C1 segment of cervical spinal cord (tissue), 14 donors: ENCODE measurements at places on chromosomes 4 and X.

GRCh38 chr4:173272314-173272713 is 61.8 kb downstream of the HMGB2 start:
- no peak for DNase-seq

GRCh38 chr4:152981278-152981677 is 45.2 kb downstream of the FHDC1 start:
- DNase-seq, result no peak

DNA sequence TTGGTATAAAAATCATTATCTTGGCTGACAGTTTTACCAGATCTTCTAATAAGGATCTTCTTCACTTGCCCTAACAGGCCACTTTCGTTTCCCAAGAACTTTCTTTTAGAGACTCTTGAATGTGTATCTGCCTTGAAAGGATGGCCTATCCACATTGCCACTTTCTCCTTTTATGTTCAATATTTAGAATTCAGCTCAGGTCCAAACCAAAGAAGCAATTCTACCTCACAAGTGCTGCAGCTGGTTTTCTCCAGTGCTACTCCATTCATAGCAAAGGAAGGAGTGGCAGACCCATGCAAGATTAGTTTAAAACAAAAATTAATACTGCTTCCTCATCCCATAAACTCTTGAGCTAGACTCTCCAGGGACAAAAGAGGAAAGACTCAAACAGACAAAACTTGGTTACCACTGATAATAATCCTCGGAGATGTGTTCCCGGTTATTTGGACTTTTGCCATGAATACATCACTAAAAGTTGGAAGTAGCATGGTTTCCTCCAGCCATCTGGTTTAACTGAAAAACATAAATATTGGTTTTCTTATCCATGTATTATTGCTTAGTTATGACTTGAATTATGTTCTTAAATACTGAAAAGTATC is 401.8 kb downstream of the PABPC4L start:
- no peak for DNase-seq

- no peak for DNase-seq
Measured at GRCh38 chrX:130606425-130606824, 204.6 kb downstream of the RBMX2 start.

DNA sequence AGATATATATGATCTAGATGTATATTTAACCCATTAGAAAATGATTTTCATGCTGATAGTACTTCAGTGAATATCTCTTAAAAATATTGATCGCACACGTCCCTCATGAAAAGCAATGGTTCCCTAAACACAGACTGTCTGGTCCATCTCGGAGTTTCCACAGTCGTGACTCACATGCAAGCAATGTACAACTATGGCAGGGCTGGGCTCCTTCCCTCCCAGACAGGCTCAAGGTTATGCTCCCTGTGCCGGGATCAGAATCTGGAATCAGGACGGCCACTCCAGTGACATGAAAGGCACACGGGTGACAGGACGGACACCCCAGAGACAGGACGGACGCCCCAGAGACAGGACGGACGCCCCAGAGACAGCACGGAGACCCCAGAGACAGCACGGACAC is 40.2 kb upstream of the PPP2R3B start:
- no peak for DNase-seq

DNA sequence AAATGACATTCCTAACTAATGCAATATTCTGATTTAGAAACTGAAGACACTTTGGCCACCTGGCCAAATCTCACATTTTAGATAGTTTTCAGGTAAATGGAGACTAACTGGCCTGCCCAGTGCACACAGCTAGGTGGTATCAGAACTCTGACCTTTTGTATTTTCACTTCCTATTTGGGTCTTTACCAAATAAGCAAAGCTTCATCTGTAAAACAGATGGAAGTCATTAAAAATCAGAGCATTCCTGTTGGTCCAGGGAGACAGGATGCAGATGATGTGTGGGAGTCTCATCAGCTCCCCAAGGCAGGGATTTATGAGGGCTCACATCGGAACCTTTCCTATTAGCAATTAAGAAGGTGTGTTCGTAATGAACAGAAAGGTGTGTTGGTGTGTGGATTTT is 57.7 kb downstream of the ARHGAP10 start:
- no peak for DNase-seq

DNA sequence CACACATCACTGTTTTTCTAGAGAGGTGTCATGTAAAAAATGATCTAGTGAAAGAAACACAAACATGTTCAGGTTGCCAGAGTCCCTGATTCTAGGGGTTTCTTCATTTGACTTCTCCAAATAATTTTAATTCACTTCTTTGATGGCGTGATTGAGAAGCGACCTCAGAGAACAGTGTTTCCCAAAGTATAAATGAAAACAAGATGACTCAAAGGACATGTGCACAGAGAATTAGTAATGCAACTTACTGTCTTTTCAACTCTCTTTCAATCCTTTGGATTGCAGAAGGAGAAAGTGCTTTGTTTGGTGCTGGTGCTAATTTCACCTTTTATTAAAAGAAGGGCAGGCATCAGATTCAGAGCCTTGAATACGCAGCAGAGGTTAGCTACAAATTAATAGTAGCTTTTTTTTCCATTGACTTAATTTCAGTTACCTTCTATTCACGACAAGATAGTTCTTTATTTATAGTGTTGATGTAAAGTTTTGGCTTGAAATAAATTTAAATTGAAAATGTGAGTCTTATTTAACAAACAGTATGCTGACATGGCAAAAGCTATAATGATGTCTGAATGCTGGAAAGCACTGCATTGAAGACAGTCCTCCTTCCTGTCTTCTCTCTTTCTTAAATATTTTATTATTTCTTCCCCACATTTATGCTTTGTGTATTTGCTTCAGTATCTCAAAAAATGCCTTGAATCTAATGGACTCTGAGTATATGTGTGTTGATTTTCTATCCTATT is 85.1 kb downstream of the SLC10A7 start:
- DNase-seq, result no peak

- no peak for DNase-seq
Measured at GRCh38 chrX:5536261-5536660, 692.4 kb downstream of the NLGN4X start.

DNA sequence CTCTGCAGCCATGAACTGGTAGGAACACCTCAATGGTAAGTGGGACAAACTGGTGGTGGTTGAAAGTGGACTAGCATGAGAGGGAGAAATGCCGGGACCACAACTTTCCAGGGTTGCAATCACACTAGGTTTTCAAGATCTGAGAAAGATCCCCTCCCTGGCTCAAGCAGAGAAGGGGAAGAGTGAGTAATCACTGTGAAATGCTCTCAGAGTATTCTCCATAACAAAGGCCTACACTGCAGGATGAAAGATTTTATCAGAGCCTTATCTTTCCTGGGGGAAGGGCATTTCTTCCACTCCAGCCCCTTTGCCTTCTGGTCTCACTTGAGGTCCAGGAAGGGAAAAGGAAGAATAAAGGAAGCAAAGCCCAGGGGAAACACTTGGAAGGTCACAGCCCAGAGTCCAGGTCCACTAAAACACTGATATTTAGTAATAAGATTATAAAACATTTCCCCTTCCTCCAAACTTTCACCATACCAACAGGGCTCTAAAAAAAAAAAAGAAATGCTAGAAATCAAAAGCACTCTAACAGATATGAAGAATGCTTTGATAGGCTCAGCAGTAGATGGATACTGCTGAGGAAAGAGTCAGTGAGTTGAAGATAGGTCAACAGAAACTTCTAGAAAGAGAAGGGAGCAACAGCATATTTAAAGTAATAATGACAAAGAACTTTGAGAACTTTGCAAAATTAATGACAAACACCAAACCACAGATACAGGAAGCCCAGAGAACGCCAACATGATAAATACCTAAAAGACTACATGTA is 95.9 kb downstream of the WDFY3 start:
- no peak for DNase-seq

DNA sequence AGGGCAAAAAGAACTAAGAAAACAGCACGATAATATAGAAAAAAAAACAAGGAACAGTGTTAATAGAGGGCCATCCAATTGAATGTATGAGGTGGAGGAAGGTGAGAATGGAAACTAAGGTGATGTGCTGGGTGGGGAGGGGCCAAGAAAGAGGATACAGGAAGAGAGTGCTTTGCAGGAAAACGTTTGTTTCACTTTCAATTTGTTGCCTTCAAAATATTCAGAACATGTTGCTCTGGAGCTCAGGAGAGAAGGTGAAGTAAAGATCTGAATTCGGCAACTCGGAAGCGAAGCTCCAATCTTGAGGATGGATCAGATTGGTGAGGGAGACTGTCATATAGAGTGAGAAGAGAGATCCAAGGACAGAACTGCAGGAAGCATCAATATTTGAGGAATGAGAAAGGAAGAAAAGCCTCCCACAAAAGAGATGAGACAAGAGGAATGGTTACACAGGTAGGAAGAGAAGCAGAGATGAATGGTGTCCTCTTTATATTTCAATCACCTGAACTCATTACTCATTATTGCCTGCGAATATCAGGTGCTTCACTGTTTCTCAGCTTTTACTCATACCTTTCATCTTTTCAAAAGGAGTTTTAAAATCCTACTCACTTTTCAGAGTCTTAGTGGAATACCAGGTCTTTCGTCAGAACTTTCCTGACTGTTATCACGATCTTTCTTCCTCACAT is 14.7 kb upstream of the SEC24D start:
- DNase-seq, result no peak

GRCh38 chr4:182537031-182537795 is 294.0 kb downstream of the TENM3 start:
- DNase-seq, result no peak

GRCh38 chr4:19729886-19730651 is 521.6 kb upstream of the SLIT2 start:
- DNase-seq, result no peak

GRCh38 chr4:109434007-109434971 is 674 bp downstream of the SEC24B start:
- DNase-seq, result peak; percentile 55

DNA sequence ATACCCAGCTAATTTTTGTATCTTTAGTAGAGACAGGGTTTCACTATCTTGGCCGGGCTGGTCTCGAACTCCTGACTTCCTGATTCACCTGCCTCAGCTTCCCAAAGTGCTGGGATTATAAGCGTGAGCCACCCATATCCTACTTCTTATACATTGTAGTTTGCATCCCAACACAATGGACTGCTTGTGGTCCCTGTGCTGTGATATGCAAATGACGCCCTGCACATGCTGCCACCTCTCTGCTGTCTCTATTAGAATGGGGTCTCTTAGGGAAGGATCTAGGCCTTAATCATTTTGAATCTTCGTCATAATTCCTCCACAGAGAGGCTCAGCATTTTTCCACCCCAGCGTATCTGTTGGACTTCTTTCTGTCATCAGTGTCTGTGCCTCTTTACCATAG is 595.9 kb downstream of the ADGRL3 start:
- DNase-seq, result no peak

DNA sequence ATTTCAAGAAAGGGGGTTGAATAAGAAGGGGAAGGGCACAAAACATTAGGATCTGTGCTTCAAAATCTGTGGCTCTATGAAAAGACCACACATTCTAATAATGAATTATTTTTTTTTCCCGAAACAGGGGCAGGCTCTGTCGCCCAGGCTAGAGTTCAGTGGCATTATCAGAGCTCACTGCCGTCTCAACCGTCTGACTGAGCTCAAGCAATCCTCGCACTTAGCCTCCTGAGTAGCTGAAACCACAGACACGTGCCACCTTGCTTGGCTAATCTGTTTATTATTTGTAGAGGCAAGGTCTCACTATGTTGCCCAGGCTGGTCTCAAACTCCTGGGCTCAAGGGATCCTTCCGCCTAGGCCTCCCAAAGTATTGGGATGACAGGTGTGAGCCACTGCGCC is 33.4 kb downstream of the ACSL1 start:
- no peak for DNase-seq
